ENCODE measurements at places on chromosomes 2 and 18.

DNA sequence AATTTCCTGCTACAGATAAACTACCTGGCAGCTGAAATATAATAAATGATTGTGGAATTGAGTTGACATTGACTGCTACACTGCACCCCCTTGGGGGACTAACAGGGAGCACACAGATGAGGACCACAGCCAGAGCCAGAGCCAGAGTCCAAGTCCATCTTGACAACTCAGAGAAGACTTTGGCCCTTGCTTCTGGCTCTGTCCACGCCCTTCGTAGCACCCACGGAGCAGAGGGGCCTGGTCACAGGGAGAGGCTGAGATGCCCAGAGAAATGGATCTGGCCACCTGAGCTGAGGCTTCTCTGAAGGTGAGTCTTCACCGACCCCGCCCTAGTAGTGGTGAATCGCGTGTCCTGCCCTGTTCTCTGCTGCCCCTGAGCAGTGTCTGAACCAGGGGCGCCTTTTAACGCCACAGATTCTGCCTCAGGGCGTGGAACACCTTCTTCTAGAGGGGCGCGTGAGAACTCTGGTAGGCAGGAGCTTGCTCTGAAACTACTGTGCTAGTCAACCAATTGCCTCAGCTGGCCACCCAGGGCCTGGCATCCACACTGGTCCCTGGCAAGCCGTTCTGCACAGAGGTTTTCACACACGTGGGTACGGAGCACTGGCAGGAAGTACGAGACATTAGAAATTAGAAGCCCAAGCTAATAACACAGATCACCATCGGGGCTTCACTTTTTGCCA lies 35.7 kb upstream of the MAT2A start:
- no peak for DNase-seq

GRCh38 chr2:206256706-206257205 lies 17.7 kb upstream of the ZDBF2 start:
- no peak for DNase-seq

DNA sequence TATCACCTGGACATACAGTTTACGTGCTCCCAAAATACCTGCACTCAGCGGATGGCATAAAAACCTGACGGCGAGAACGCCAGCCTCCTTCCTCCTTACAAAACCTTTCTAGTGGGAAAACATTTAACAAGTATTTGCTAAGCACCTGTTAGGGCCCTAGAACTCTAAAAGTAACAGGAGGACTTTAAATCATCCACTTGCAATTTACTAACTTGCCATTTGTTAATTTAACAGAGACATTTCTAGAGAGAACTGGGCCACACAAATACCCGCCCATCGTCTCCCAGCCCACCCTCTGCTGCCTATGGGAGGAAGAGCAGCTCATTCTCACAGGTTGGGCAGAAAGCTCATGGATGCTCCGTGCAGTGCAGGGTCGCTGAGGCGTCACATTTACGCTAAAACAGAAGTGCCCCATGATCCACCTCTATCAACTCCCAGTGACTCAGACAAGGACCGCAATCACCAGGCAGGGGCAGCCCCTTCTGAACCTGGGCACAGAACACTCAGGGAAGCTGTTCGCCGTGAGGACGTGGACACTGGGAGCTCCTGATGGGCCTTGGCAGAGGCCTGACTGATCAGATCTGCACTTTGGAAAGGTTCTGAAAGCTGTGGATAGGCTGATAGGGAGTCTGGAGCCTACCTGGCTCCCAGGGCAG lies 106.9 kb downstream of the HDAC4 start:
- no peak for DNase-seq

- DNase-seq, result no peak
Observed at GRCh38 chr2:101559551-101559950, 84.6 kb upstream of the RFX8 start.

DNA sequence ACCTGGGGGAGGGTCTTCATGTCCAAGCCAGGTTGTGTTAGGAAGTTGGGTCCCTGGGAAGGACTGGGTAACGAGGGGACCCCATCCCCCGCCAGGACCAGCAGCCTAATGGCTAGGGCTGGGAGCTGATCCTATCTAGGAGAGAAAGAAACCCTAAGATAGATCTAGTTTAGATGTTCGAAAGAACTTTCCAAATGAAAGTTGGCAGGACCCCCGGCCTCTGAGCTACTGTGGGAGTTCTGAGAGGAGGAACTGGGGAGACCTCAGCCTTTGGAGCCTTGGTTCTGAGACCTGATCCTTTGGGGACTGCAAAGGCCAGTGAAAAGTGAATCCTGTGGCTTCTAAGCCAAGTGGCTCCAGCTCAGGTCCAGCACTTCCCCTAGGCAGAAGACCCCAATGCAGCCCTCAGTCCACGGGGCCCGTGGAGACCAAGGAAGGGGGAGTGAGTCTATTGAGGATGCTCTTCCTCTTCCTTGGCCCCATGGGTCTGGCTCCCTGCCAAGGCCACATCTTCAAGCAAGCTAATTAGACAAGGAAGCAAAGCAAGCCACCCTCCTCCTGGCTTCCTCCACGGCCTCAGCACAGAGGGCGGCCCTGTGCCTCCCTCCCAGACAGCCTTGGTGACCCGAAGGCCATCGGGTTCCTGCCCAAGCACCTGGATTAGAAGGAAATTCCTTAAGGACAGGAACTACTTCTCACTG lies 23.5 kb downstream of the CCT7 start:
- no peak for DNase-seq

- no peak for DNase-seq
Observed at GRCh38 chr2:60092781-60093180, 460.7 kb downstream of the BCL11A start.

DNA sequence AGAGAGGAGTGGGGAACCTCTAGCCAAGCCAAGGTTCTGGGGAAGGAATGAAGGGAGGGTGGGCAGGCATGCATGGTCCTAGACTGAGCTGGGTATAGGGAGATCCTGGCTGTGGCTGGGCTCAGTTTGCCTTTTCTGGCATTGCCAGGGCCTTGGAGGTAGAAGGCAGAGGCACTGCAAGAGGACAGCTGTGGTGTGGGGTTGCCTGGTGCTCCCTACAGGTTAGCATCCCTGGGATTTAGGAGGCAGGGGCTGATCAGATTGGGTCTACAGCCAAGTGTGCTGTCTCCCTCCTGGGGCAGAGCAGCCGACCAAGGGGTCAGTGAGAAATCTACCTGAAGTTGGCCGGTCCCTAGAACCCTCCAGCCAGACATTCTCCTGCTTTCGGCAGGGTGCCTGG lies 15.9 kb downstream of the ABCG8 start:
- no peak for DNase-seq

DNA sequence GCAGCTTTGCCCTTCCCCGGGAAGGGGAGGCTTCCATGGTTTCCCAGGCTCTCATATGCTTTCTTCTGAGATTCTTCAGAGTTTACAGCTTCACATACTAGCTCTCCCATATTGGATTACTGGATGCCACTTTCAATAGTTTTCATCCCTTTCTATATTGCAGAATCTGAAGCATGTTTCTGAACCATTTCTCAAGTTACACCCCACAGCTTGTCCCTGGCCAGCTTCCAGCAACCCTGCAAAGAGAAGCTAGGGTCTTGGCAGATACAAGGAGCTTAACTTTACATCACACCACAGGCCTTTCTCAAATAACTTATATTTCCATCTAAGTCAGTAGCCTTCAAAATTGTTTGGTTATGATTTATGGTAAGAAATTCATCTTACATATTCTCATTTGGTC lies 39.6 kb downstream of the LHCGR start:
- DNase-seq, result no peak

DNA sequence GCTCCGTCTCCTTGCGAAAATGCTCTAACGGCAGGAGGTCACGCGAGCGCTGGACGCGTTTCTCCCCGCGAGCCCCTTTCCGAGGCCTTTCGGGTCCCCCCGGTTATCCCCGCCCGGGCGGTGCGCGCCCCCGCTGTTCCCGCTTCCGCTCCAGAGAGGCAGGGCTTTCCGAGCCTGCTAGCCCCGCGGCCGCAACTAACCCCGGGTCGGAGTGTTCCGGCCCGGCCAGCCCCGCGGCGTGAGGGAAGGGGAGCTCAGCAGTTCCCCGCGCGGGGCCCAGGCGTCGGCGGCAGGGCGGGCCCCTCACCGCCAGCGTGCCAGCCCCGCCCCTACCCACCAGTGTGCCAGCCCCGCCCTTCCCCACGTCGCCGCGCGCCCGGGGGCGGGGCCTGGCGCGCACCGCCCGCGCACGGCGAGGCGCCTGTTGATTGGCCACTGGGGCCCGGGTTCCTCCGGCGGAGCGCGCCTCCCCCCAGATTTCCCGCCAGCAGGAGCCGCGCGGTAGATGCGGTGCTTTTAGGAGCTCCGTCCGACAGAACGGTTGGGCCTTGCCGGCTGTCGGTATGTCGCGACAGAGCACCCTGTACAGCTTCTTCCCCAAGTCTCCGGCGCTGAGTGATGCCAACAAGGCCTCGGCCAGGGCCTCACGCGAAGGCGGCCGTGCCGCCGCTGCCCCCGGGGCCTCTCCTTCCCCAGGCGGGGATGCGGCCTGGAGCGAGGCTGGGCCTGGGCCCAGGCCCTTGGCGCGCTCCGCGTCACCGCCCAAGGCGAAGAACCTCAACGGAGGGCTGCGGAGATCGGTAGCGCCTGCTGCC lies at the start of gene MSH6:
Gene MSH6, plus strand, starts transcription at position 475 of the 815 bp plus-strand sequence. Its CDS starts 89 bp downstream, at position 564.
- DNase-seq, result peak; percentile 70

Data from stimulated activated CD8-positive, alpha-beta memory T cell treated with anti-CD3 and anti-CD28 coated beads, Interleukin-7, amount 100 ng/mL, for 1 hour (primary cell).